ENCODE measurements at places on chromosomes 12 and 14.

DNA sequence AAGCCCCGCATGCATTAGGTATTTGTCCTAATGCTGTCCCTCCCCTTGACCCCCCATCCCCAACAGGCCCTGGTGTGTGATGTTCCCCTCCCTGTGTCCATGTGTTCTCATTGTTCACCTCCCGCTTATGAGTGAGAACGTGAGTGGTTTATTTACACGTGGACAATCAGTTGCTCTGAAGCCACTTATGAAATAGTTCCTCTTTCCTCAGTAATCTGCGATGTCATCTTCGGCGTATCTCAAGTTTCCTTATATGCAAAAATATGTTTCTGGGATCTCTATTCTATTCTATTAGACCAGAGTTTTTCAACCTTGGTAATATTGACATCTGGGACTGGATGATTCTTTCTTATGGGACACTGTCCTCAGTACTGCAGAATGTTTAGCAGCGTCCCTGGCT is 56.0 kb upstream of the DCD start:
- DNase-seq: no peak

- no peak for DNase-seq
These were observed 264.0 kb upstream of the GRIP1 start for GRCh38 chr12:66942741-66943465.

DNA sequence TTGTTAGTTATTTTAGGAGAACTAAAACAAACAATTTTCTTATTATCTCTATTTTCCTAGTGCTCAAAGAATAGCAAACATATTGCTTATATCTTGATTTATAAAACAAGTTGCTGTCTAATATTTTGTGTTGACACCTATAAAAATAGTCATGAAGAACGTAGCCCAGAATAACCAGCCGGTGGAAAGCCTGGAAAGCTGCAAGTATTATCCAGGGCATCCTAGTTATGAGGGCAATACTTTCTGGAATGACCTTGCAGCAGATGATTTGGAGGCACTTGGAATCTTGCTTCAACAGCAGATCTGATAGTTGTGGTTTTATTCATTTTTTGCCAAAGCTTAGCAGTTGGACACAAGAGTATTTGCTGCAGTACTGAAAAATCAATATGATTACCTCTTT is 948.7 kb downstream of the LRFN5 start:
- no peak for DNase-seq

DNA sequence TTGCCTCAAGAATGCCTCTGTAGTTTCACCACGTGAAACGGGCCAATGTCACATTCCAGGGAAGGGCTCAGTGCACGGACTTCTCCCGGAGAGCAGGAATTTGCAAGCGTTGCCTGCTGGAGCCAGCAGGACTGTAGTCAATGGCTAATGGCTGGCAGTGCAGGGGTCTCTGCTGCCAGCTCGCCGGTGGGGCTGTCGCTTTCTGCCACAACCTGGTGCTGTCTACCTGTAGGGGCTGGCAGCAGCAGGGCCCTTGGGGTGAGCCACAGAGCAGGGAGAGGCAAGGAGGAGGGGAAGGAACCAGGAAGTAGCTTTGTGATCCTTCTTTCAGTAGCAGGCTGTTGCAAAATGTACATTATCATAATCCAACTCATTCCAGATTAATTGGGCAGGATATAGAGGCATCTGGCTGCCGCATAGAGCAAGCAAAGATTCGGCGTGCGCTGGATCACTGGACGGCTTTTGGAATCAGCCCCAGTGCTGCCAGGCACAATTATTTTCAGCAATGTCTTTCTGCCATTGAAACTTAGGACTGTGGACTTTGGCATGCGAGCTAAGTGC is 114.1 kb downstream of the PAPOLA start:
- DNase-seq: no peak

- peak; percentile 22 for DNase-seq
These were observed 666.6 kb downstream of the NRXN3 start for GRCh38 chr14:78836777-78837176.

DNA sequence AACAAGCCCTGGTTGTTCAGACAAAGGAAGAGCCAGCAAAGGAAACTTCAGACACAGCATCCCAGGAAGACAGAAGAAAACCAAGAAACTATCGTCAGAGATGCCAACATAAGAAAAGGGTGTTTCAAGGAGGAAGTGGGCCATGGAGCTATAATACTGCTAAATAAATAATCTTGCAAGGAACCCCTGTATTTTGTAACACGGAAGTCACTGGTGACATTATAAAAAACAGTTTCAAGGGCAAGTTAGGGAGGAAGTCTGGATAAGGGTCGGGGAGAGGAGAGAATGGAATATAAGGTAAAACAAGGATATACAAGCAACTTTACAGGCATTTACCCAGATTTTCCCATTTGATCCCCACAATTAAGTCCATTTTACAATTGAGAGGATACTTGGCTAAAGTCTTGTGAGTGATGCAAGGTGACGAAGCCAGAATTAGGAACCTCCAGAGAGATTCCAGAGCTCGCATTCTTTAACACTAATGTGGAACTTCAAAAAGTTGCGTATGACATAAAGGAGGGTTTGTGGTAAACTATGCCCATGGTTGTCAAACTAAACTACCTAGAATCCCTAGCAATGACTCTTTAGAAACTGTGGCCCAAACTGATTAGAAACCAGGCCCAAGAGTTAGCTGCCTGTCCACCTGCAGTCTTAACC is 46.4 kb downstream of the PPM1H start:
- no peak for DNase-seq

DNA sequence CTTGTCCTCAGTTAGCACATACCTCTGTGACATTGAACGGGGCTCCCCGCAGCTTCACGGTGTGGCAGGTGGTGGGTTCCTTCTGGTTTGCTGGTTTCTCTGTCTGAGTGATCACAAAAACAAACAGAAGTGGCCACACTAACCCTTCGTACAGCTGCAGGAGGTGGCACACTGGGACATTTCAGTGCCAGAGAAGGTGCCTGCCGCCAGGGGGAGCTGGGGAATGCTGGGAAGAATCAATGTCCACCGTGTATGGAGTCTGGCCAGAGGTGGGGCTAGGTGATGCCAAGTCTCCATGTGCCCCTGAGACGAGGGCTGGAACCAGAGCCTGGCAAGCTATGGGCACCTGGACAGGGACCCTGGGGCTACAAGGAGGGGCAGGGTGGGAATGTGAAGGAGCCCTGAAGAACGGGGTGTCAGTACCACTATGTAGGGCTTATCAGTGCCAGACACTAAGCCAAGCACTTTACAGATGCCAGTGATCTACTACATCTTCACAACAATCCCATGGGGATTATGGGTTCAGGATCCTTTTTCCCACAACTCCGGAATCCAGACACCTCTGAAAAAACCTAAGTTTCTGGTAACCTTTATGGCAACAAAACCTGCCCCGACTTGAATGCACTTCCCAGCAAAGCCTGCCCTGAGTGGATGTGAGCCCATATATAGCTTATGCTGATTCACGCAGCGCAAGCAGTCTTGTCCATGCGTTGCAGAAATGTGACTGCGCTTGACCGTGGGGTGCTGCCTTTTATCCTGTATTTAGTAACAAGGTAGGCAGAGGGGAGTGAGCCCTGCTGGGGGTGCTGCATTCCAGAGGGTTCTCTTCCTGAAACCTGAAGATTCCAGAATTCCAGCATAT is 10.8 kb downstream of the RBM19 start:
- no peak for DNase-seq

DNA sequence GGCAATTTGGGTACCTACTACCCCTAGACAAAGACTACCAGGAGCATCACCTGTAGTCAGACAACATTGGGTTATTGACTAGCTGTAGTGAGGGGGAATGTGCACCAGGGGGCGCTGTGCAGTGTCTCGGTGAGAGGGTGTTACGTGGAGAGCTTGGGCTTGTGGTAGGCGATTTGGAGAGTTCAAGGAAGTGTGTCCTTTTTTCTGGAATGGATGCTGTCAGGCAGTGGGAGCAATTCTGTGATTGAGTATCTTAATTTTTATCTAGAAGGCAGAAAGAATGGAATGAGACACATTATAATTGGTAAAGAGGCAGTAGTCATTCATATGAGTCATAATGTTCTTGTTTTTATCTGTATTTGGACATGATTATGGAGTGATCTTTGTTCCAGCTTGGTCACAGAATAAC is 187.7 kb downstream of the GALC start:
- DNase-seq: no peak

- no peak for DNase-seq
These were observed 84.7 kb downstream of the SLC41A2 start for GRCh38 chr12:104873374-104873773.

- no peak for DNase-seq
These were observed 96.2 kb downstream of the SEC23A start for GRCh38 chr14:39006721-39007410.

DNA sequence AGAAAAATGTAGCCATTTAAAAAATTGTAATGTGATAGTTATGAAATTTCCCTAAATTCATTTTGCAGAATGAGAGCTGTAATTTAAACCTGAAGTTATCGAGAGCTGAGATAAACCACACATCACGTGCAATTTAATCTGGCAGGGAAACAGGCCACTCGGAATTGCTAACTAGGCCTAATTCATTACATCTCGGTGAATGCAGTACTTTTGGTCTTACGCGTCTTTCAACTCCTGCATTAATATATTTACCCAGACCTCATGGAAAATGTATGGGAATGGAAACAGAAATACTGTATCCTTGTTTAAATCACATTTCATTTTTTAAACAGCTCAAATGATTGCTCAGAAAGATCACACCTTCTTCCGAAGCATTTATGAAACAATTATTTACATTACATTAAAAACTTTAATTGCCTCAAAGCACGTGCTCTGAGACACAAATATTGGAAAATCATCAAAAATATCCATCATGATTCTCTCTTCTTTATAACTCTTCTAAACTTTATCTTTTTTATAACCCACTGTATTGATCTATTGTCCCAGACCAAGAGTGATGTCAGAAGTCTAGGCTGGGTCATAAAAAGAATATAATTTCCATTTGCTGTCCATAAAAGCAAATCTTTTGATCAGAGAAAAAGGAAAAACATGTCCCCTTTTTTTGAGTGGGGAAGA is 111.7 kb upstream of the MYL2 start:
- no peak for DNase-seq

GRCh38 chr12:119447126-119447525 is 112.6 kb downstream of the CCDC60 start:
- no peak for DNase-seq

DNA sequence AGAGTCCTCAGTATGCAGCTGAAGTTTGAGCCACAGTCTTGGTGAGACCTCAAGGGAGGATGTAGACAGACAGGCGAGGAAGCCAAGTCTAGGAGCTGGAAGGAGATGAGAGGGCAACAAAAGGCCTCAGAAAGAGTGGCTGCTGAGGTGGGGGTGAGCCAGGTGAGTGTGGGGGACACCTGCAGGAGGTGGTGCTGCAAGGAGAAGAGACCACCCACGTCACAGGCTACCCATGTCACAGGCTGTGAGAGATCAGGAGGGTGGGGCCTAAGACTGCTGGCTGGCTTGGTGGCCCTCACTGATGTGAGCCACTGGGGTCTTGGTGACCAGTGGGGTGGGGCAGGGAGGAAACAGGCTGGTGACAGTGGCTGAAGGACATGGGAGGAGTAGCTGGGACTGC is 97.3 kb downstream of the KIF26A start:
- no peak for DNase-seq

DNA sequence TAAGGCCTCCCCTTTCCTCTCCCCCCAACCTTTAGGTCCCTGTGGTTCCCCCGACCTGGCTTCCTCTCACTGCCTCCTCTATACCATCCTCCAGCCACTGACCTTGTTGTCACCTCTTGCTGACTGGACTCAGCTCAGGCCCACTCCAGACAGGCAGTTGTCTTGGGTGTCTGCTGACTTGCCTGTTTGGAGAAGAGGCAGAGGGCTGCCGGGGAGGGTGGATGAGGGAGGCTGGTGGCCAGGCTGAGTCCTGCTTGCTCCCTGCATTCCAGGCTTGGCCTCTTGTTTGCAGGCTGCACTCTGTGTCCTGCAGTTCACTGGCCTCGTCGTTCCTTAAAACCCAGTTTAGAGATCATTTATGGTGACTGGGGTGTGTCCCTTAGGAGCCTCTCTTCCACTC is 31.0 kb upstream of the RD3L start:
- DNase-seq: no peak

DNA sequence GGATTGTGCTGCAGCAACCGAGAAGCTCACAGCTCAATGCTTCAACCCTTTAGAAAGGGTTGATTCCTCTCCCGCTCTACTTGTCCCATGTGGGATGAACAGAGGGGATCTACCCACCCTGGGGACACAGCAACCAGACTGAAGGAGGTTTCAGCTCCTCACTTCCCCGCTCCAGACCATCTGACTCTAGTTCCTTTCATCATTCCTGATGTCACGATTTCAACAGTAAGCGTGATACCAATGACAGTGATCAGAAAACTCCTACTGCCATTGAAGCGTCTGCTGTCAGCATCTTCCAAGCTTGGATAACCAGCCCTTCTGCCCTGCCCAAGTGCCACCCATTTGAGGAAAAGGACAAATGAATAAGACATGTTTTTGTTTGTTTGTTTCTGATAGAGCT is 14.3 kb downstream of the SERPINA1 start:
- no peak for DNase-seq

GRCh38 chr12:99529966-99530365 is 117.6 kb upstream of the GARIN6 start:
- no peak for DNase-seq

DNA sequence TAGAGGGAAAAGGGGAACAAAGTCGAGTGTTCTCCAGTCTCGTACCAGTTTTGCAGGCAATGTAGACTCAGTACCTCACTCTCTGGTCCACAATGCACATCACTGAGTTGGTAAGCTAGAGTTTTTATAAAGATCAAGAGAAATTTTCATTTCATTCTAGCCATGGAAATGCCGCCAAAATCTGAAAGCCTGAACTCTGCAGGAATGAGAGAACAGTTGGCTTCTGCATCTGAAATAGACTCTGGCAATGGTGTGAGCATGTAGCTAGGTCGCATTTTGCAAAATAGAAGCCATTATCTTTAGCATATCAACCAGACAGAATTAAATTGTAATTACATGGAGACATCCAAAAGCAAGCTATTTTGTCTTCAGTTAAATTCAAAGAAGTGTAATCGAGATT is 381.0 kb downstream of the NOVA1 start:
- DNase-seq: no peak

DNA sequence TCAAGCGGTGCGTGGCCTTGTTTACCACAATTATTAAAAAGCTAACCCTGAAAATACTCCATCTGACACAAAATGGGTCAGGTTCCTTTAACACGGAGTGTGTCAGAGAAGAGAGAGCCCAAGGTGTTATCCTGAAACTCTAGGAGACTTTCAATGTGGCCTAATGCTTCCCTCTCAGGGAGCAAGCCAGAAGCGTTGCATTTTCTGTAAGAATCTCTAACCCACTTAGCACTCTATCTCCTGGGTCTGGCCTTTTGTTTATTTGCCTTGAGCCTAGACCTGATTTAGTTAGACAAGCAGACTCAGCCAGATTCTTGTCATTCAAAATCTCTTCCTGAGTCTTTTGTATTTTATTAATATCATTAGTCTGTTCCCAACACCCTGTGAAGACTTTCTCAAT is 184.0 kb upstream of the SYT1 start:
- no peak for DNase-seq

DNA sequence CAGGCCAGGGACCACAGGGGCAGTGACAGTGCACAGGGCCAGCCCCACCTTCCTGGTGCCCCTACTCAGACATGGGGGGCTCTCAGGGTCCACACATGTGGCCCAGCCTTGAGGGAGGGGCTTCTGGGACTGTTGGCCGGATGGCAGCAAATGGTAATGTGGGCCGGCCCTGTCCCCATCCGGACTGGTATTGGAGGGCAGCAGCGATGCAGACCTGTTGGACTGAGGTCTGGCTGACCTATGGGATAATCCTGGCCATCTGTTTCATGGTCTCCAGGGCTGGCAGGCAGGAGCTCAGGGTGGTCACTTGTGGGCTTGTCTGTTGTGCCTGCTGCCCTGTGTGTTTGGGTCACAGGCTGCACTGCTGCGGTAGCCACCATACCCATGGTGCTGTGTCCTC is 387.5 kb downstream of the TMEM121 start:
- no peak for DNase-seq
